ENCODE measurements at places on chromosomes 13 and 19.
A peak's percentile ranks its signal among the peaks of the same experiment; 100 is the strongest.

DNA sequence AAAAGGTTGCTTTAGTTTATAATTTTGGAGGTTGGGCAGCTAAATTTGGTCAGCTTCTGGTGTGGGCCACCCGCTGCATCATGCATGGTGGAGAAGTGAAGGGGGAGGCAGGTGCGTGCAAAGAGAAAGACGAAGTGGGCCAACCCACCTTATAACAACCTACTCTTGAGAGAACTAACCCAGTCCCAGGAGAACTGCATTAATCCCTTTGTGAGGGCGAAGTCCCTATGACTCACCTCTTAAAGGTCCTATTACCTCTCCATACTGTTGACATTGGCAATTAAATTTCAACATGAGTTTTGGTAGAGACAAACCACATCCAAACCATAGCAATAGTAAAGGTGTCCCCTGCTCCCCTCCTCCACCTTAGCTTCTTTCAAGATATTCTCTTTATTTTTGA, 7.7 kb upstream of the FGF9 start:
- no peak for DNase-seq

DNA sequence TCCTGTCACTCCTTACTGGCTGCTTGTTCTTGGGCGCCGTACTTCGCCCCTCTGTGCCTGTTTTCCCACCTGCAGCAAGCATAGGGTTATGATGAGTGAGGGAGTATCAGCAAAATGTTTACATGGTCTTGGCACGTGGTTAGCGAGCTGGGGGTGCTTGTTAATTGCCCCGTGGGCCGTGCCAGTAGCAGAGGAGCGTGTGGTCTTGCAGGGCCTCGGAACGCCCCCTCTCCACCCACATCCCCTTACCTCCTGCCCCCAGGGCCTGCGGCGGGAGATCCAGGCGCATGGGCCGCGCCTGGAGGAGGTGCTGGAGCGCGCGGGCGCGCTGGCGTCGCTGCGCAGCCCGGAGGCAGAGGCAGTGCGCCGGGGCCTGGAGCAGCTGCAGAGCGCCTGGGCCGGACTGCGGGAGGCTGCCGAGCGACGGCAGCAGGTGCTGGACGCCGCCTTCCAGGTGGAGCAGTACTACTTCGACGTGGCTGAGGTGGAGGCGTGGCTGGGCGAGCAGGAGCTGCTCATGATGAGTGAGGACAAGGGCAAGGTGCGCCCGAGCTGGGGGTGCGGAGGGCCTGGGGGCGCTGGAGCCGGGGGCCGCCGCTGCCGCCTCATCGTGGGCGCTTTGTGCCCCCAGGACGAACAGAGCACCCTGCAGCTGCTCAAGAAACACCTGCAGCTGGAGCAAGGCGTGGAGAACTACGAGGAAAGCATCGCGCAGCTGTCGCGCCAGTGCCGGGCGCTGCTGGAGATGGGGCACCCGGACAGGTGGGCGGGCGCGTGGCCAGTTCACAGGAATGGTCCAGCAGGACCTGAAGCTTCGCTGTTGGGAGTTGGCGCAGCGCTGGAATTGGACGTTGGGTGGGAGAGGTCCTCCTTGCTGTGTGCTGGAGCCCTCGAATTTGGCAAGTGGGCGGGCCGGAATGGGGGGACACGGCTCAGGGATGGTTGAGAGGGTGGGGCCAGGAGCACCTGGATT, 22.5 kb upstream of the SHKBP1 start:
- no peak for DNase-seq

DNA sequence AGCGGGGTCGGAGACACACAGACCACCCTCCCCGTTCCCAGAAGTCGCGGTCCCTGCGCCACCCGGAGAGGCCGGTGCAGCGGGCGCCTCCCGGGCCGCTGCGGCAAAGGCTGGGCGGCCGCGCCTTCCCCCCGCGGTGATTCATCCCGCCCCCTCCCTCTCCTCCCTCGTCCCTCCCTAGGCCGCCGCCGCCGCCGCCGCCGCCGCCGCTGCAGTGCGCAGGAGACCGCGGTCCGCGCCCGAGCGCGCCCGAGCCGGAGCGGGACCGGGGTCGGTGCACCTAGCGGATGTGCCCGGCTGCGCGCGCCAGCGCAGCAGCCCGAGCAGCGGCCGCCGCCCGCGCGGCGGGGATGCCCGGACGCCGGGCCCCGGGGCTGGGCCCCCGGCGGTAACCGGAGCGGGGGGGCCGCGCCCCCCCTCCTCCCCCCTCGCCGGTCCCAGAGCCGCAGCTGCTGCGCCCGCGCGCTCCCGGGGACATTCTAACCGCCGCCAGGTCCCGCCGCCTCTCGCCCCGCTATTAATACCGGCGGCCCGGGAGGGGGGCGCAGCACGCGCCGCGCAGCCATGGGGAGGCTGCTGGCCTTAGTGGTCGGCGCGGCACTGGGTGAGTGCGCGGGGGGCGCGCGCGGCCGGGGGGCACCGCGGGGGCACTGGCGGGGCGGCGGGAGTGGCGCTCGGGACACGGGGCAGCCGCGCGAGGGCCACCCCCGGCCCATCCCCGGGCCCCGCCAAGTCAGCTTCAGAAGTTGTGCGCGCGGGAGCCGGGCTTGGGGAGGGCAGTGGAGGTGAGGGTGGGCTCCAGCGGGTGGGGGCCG, at the start of gene SCN1B:
Gene SCN1B (plus strand): TSS at position 214 of the 815 bp plus-strand sequence. CDS start 351 bp downstream, at position 565.
- peak; percentile 30 for DNase-seq

DNA sequence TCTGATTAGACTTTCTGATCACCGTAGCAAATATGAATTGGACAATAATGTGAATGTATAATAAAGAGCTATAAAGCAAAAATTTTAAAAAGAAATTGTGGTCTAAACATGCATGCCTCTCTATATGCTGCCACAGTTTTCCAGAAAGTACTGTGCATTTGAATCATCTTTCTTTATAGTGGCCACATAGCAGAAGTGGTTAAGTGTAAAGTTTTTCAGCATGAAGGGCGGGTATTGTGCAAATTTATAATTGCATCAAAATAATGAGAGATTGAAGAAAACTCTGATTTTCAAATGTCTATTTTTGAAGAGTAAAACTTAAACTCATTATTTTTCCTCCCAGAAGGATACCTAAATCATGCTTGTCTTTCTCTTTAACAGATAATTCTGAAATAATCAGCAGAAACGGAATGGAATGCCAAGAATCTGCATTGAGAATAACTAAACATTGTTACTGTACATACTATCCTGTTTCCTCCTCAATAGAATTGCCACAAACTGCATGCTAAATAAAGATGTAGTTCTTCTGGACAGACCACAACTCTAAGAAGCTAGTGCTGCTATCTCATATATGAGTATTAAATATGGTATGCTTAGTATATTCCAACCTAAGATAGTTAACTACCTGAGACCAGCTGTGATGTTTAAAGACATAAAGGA, 42.9 kb upstream of the RAP2A start:
- no peak for DNase-seq

- DNase-seq = no peak
Observed at GRCh38 chr19:32387701-32388392, 17.7 kb upstream of the DPY19L3 start.
